ENCODE measurements at places on chromosomes 1 and 21.

DNA sequence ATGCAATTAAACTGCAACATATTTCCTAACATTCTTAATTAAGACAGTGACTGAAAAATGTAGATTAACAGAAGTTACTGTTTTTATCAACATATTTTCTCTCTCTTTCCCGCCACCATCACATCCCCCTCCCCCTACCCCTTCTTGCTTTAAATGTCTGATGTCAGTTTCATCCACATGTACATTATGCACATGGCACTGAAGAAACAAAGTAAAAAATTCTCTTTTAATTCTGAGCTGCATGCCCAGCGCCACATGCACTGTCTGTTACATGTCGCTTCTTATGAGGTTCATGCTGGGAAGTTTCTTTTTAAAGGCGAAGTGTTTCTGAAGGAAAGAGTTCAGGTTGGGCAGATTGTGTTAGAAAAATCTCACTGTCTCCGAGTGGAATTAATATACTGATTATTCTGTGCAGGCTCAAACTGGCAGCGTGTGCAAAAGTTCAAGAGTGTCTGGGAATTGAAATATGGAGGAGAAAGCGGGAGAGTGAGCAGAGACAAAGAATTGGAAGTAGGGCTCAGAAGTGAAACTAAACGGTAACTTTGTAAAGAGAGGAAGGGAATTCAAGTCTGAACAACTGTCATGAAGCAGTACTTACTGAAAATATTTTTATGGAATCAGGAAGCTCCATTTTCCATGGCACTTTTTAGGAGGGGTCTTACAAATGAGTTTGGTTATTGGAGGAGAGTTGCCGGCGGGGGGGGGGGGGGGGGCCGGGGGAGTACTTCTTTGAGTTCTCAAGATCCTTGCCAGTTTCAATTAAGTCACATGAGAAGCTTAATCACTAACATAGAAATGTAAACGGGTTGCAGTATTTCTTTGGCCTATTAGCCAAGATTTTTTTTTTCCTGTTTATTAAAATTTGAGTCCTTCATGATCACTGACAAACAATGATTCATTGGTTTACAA, 217.6 kb downstream of the SDCCAG8 start:
- no peak for DNase-seq

DNA sequence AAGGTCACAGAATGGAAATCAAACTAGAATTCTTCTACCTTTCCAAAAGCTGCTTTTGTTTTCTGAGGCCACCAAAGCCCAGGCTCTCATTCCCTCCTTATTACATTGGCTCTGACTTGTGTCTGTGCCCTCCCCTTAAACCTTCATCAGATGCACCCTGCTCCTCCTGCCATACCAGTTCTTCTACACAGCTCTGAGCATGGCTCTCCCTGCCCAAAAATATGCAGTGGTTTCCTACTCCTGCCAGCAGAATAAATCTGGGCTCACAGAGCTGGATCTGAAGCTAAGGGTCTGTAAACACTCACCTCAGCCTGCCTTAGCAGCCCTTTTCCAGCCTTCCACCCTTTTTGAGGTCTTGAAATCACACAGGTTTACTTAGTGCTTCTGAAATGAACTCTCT, 55.0 kb downstream of the TTC3 start:
- DNase-seq, result no peak

- no peak for DNase-seq
Measured at GRCh38 chr1:66137235-66137634, 344.5 kb downstream of the PDE4B start.

- DNase-seq, result no peak
Measured at GRCh38 chr21:29667651-29668050, 272.1 kb downstream of the GRIK1 start.

DNA sequence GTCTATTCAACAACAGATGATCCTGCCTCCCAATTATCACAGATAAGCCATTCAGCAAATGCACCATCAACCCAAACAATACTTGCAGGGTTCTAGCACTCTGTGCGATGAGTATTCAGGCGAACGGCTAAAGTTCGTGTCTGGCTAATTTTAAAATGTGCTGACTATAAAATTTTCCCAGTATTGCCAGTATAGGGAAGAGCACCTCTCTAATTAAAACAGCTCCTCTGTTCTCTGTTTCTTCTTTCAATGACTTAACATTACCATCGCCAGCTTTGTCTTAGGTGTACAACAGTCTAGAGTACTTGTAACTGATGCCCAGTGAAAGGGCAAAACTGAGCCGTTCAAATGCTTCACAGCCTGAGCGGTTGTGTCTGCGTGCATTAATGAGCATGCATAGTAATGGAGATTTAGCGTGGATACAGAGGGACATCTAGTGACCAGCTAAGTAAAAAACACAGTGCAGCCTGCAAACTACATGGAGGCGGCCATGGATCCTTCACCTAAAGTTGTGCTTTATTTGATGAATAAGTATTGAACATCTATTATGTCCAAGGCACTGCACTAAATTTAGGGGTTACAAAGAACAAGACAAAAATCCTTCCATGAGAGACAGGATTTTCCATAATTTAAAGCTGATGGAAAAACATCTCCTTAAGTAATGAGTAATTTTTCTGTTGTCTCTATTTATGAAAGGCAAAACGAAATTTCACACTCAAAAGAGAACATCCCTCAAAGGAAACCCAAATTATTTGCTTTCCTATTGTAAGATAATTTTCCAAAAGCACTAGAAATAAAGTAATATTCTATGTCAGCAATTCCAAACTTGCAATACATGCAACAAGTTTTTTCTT, 120.0 kb downstream of the SETD4 start:
- no peak for DNase-seq

DNA sequence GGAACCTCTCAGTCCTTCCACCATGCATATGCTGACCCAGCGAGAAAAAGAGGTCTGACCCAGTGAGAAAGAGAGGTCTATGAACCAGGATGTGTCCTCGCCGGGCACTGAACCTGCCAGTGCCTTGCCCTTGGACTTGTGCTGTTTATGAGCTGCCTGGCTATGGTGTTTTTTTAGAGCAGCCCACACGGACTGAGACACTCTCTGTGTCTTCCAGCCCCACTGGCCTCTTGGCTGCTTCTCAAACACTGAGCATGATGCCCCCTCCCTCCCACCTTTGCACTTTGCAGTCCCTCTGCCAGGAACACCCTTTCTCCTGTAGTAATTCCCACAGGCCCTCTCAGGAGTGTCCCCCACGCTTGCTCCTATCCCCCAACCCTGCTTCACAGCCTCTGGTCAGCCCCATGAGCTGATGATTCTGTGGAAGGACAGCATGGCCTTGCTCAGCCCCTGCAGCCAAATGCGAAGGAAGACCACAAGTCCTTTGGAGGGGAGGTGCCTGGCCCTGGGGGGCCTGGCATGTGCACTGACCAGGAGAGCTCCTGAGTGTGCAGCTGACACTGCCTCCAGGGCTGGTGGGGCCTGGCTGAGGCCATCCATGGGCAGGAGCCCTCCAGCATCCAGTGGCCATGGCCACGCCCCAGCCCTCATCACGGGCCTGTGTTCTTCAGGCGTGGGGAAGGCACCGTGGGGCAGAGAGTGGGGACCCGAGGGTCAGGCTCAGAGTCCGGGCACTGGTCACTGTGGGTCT, 23.8 kb downstream of the WNT3A start:
- no peak for DNase-seq

DNA sequence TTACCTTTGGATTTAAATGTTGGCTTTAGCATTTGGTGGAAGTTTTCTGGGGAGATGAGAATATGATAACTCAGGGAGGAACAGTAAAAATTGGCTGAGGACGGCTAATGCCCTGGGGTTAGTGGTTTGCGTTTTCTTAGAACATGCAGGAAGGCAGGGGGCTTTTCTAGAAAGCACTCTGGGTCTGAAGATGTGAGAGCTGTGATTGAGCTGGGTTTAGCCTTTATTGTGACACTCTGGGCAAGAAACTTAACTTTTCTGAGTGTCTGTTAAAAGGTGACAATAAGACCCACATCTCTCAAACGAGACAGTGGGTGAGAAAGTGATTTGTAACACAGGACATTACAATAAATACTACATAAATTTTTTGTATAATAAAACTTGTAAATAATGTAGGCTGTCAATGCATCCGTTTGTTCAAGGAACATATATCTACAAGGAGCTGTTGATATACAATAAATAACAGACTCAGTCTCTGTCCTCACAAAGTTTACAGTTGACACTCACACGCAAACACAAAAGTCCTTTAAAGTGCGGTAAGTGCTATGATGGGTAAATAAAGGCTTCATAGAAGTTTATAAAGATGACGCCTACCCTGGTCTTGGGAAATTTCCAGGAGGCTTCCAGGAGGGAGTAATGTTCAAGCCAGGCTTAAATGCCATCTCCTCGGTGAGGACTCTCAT, 49.5 kb upstream of the MRPS6 start:
- DNase-seq, result no peak

DNA sequence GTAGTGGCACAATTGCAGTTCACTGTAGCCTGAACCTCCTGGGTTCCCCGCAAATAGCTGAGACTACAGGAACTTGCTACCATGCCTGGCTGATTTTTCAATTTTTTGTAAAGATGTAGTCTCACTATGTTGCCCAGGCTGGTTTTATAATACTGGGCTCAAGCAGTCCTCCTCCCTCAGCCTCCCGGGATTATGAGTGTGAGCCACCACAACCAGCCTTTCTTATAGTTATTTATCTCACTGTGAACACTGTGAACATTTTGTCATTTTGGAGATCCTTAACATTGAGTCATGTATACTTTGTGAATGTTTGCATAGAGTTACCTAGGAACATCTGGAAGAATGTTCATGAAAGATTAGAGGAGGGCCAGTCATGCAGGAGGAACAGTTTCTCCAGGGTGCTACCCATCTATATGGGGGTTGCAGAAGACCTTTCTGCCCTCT, 127.1 kb upstream of the CACYBP start:
- DNase-seq, result no peak

DNA sequence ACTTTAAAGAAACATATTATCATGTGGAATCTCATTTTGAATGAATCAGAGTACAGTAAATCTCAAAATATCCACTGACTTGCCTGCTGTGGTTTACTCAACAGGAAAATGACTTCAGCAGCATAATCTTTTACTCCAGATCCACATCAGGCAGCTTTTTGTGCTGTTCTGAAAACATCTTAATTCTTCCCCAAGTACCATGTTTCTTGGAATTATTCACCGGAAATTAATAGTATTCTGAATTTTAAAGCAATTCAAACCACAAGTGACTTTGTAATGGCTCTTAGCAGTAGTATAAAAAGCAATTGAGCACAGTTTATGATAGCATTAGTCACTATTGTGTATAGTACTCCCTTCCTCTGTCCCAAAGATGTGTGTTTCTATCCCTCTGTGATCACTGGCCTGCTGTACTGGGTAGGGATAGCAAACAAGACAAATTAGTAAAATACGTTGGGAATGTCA, 64.2 kb upstream of the ERRFI1 start:
- DNase-seq, result no peak

- DNase-seq, result peak; percentile 90
Measured at GRCh38 chr1:205335692-205336091, 14.1 kb upstream of the NUAK2 start.

DNA sequence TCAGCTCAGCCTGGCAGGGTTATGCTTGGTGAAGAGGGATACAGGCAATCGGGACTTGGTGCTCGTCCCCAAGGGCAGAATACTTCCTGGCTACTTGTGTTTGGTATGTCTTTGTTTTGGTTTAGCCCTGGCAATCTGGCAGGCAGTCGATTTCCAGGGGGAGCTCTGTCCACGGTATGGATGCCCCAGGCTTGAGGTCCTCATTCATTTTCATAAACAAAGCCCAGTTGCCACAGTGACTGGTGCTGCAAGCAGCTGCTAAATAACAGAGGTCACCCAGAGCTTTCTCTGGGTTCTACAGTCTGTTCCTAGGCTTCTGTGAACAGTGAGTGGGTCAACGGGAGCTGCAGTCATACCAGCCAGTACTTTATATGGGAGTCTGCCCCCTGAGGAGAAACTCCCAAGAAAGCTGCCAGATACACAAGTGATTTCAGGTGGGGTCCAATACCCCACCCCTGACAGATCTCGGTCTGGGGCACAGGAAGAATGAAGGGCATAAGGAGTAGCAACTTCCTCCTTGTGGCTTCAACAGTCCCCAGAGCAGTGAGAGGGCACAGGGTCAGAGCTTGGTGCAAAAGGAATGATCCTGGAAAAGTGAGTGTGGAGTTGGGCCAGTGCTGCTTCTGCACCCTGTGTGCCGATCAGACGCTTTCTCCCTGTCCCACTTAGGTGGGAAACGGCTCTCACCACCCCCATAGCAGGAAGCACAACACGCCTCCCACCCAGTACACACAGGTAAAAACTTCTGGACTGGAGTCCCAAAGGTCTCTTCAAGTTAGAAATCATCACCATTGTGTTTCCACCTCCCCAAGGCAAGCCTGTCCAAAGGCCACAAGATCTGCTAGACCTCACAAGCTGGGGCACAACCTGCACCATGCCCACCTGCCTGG, 55.5 kb downstream of the TGFBR3 start:
- no peak for DNase-seq

- peak; percentile 92 for DNase-seq
Measured at GRCh38 chr1:234499119-234499942, 20.4 kb upstream of the TARBP1 start.

- DNase-seq, result no peak
Measured at GRCh38 chr1:165112260-165112659, 244.3 kb downstream of the LMX1A start.

All from stimulated activated naive CD8-positive, alpha-beta T cell treated with anti-CD3 and anti-CD28 coated beads, Interleukin-15, Interleukin-2, amounts not matched to agents 100 U/mL and 50 U/mL, for 24 hours (primary cell).